ENCODE measurements at places on chromosomes 2 and 18. TPM values are rescaled to one million over a fixed set of nuclear protein-coding genes. Genes with fewer than 3 reads are reported as not detected.

GRCh38 chr2:5474716-5475115 lies 217.5 kb upstream of the SOX11 start:
- DNase-seq = no peak

GRCh38 chr2:69226903-69227302 lies 160.1 kb downstream of the GFPT1 start:
- no peak for DNase-seq

The B4GALT6 gene
- total RNA-seq = 34.0 TPM

The APCDD1 gene
- total RNA-seq = 1.8 TPM

The INSIG2 gene
- 8.7 TPM for total RNA-seq

- DNase-seq = no peak
Observed at GRCh38 chr18:73577365-73577764, 570.3 kb downstream of the FBXO15 start.

- no peak for DNase-seq
Observed at GRCh38 chr2:28321426-28321825, 71.2 kb upstream of the FOSL2 start.

GRCh38 chr2:61774351-61774750 lies 79.5 kb downstream of the FAM161A start:
- no peak for DNase-seq

Data from H9 (cell line).